ENCODE measurements at places on chromosomes 6 and 20.

DNA sequence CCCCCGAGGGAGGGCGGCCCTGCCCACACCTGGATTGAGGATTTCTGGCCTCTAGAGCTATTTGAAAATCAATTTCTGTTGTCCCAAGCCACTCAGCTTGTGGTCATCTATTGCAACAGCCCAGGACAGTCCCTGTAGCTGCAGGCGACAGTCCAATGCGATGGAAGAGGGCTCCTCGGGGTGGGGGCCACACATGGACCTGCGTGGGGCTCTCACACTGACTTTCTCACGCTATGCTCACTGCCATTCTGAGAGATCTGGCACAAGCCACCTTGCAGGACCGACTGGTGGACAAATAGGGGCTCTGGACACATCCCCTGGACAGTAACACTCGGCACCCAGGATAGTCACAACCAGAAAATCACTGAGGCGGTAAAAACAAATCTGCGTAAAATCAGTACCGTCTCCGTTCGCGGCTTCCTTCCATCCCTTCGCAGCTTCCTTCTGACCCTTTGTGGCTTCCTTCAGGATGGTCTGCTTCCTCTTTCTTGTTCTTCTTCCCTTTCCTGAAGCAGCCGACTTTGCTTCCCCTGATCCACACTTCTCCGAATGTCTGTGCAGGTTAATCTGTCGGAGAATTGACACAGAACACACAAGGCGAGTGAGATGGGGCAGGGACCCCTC is 21.8 kb downstream of the CTCFL start:
- no peak for DNase-seq

- no peak for DNase-seq
Observed at GRCh38 chr6:25177500-25178028, 101.6 kb upstream of the CARMIL1 start.

- no peak for DNase-seq
Observed at GRCh38 chr20:63074182-63074581, 67.4 kb upstream of the BHLHE23 start.

- no peak for DNase-seq
Observed at GRCh38 chr6:35733633-35734032, 3.2 kb upstream of the ARMC12 start.

DNA sequence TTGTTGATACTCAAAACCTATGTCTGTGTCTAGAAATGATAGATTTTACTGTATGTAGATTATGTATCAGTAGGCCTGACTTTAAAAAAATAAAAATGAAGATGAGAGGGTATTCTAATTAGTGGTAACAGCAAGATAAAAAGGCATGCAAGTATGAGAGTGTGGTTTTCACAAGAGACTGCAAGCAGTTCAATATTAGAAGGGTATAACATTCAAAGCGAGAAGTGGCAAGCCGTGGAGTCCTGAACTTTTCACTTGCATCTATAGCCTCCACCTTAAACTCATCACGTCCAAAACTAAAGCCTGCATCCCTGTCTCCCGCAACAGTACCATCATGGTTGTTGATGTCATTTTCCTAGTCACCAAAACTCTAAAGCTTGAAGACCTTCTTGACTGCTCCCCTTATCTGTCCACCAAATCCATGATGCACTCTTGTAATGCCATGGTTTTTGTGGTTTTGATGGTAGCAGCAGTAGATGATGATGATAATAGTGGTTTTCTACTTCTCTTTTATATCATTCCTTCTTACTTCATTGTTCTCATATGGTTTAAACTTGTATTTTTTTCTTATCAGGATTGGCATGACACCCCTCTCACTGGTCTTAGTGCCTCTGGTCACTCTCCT is 9.2 kb upstream of the CGA start:
- no peak for DNase-seq

GRCh38 chr6:72819609-72820008 is 197.7 kb downstream of the KCNQ5 start:
- no peak for DNase-seq
